ENCODE measurements at places on chromosomes 2 and 18.

DNA sequence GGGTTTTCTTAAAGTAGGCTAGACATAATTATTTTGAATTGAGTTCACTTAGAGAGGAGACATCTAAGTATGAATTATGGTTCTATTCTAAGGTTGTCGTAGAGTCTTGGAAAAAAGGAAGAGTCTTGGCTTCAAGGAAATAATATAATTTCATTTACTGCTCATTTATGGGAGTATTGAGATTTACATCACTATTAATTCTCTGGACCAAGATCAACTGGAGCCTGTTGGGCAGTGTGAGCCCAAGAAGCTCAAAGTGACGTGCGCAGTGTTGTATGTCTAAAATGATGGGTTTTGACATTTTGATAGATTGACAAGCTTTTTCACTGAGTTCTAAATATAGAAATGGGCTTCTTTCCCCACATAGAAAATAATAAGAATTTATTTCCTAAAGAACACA lies 154.7 kb downstream of the QPCT start:
- no peak for DNase-seq

- DNase-seq = no peak
Observed at GRCh38 chr2:121237336-121237979, 47.5 kb downstream of the TFCP2L1 start.

DNA sequence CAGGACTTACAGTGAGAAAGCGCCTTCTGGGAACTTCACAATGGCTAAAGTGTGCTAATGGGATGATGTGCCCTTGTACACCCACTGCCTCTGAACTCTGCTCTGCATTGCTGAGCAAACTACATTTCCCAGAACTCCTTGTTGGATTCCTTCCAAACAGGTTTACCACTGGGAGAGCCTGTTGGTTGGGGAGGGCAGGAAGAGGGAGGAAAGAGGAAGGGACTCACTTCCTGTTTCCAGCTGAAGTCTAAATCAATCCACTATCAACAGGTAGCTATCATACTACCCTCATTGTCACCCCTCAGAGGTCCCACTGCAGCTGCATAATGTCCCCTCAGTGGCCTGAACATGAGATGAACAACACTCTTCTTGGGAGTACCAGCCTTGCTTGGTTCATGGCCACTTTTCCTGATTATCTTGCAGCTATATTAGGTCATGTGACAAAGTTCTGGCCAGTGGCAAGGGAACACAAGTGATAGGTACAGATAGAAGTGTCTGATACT lies 109.7 kb downstream of the MSH2 start:
- no peak for DNase-seq

DNA sequence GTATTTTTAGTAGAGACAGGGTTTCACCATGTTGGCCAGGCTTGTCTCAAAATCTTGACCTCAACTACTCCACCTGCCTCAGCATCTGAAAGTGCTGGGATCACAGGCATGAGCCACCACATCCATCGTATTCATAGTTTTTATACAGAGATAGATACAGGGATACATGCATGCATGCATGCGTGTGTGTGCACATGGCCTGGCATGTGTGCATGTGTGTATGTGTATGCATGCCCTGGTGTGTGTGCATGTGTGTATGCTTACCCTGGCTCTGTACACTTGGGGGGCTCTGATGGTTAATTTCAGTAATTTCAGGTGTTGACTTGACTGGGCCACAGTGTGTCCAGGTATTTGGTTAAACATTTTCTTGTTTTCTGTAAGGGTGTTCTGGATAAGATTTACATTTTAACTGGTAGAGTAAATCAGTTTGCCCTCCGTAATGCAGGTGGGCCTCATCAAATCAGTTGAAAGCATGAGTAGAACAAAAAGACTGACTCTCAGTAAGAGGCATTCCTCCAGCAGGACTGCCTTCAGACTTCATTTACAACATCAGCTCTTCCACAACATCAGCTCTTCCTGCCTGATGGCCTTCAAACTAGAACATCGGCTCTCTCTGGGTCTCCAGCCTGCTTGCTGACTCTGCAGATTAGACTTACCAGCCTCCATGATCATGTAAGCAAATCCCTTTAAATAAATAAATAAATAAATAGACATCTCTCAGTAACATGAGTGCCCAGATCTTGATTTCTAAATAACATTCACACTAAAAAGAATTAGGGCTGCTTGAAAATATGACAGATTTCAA lies 30.8 kb downstream of the SESTD1 start:
- DNase-seq = no peak

DNA sequence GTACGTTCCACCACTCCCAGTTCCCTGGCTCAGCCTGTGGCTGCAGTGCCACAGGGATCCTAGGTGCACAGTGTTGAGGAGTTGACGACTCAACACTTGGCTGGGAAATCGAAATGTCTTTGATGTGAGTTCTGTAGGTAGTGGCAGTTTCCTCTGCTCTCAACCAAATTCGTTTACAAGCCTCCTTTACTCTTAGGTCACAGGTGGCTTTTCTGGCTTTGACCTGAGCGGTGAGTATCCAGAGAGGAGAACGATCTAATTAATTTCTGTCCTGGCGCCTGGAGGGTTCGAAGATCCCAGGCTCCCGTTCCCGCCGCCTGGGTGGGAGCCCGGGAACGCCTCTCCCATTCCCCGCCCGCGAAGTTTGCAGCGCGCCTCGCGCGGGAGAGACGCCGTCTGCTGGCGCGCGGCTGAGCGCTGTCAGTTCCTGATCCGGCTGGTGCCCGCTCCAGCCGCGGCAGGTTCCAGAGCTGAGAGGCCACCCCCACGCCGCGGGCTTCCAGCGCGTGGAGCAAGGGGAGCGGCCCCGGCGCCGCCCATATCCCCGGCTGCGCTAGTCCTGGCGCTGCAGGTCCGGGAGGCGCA lies at the start of gene LAMA3:
TSS of gene LAMA3 (plus strand) at position 423 of the 585 bp plus-strand sequence. CDS start 231 bp downstream, outside the sequence.
- DNase-seq = peak; percentile 19

GRCh38 chr2:240794178-240794721 lies 25.8 kb downstream of the KIF1A start:
- no peak for DNase-seq

All from neural crest cell (in vitro differentiated cells).